ENCODE measurements at places on chromosomes 3 and 15. TPM values are rescaled to one million over a fixed set of nuclear protein-coding genes. Genes with fewer than 3 reads are reported as not detected.

DNA sequence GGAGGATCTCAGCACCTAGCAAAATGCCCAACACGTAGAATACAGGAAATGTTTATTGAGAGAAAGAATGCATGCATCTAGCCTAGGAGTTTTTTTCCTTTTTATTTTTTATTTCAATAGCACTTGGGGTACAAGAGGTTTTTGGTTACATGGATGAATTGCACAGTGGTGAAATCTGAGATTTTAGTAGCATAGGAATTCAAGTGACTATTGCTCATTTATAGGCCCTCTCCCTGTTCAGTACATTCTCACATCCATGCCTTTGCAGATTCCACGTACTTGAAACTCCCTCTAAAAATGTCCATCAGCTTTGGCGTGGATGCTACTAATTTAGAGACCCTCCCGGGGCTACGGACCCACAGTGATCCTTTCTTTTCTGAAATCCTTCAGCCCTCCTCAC lies 61.7 kb upstream of the PIAS1 start:
- no peak for DNase-seq

- DNase-seq = no peak
Measured at GRCh38 chr3:160296591-160296990, 71.4 kb downstream of the C3orf80 start.

Gene ANKRD63
- total RNA-seq = not detected

GRCh38 chr3:126731044-126731443 lies 27.0 kb downstream of the CHCHD6 start:
- peak; percentile 80 for DNase-seq

Gene ARHGEF26
- 24.9 TPM for total RNA-seq

Gene SERINC4
- total RNA-seq = not detected

- DNase-seq = no peak
Measured at GRCh38 chr3:104514776-104515175, 851.9 kb upstream of the ALCAM start.

- no peak for DNase-seq
Measured at GRCh38 chr3:101720851-101721840, 3.3 kb upstream of the CEP97 start.

Gene SERPINI2
- total RNA-seq = not detected

Gene MCF2L2
- 0.38 TPM for total RNA-seq

DNA sequence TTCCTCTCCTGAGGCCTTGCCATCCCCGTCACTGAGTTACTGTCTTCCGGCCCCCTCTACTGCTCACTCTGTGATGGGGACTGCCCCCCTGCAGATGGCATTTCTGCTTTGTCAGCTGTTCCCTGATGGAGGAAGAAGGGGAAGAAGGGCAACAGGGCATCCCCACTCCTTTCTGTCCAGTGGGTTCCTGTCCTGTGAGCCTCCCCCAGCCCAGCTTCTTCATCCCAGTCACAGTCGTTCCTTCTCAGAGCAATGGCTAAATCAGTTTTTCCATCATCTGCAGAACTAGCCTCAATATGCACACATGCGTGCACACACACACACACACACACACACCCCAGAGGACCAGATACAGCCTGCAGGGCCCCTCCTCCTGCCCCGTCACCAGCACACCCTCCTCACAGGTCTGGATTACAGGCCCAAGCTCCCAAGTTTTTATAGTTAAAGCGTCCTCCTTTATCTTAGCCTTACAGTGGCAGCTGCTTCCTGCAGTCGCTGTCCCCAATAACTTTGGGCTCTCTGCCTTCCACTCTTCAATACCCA lies 21.4 kb downstream of the ALDH1L1 start:
- DNase-seq = peak; percentile 51

DNA sequence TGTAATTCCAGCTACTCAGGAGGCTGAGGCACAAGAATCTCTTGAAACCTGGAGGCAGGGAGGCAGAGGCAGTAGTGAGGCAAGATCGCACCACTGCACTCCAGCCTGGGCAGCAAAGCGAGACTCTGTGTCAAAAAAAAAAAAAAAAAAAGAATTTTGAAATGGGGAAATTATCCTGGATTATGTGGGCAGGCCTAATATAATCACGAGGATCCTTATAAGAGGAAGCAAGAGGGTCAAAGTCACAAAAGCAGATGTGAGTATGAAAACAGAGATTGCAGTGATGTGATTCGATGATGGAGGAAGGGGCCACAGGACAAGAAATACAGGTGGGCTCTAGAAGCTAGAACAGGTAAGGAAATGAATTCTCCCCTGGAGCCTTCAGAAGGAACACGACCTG lies 159.6 kb downstream of the LEKR1 start:
- DNase-seq = no peak

Gene ONECUT1
- not detected for total RNA-seq

Gene MNS1
- total RNA-seq = 1.5 TPM

- DNase-seq = peak; percentile 85
Measured at GRCh38 chr15:70447928-70448698, 315.2 kb downstream of the UACA start.

Gene SYNPR
- not detected for total RNA-seq

DNA sequence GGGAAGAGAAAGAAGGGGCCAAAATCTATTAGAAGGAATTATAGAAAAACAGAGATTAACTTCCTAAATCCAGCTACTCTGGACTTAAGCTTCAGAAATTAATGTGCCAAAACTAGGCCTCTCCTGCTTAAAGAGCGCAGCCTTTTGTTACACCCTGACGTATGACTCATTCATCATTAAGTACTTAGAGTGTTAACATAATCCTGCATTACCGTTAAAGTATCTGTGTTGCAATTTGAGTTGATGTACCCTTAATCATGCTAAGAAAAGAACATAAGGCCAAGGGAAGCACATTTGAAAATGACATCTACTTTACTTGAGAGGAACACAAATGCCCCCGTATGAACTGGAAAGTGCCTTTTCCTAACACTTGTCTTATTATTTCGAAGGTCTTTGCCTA lies 7.9 kb downstream of the HTR3D start:
- DNase-seq = no peak

Gene PRR20G
- not detected for total RNA-seq

DNA sequence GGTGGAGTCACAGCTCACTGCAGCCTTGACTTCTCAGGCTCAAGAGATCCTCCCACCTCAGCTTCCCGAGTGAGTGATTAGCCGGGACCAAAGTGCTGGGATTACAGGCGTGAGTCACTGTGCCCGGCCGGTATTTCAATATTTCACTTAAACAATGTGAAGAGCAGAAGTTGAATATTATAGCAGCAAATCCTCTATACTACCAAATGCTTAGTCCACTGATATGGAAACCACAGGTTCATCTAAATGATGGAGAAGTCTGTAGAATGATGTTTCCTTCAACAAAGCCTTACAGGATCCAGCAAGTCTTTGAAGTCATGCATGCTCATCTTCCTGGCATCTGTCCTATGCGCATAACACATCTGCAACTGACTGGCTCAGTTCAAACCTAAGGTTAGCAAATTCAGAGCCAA lies 20.3 kb upstream of the UACA start:
- DNase-seq = no peak

DNA sequence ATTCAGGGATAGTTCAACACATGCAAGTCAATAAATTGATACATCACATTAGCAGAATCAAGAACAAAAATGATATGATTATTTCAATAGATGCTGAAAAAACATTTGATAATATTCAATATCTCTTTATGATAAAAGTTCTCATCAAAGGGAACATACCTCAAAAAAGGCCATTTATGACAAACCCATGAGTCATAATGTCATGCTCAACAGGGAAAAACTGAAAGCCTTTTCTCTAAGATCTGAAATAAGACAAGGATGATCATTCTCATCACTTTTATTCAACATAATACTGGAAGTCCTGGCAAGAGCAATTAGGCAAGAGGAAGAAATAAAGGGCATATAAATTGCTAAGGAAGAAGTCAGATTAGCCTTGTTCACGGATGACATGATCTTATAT lies 54.1 kb upstream of the TMEM158 start:
- no peak for DNase-seq

GRCh38 chr3:48140336-48140757 lies 47.9 kb downstream of the CDC25A start:
- no peak for DNase-seq

- peak; percentile 99 for DNase-seq
Measured at GRCh38 chr3:184298759-184299487, at the start of gene PSMD2. Gene PSMD2 (plus strand): TSS chr3:184299241. CDS start chr3:184299267, 26 bp downstream.

- peak; percentile 62 for DNase-seq
Measured at GRCh38 chr3:13172644-13173013, 99.4 kb upstream of the IQSEC1 start.

Gene THSD4
- 18.8 TPM for total RNA-seq

- DNase-seq = no peak
Measured at GRCh38 chr3:175186511-175186910, 327.4 kb downstream of the NAALADL2 start.

Gene MYRIP
- 6.7 TPM for total RNA-seq

GRCh38 chr3:136835813-136836510 lies 17.0 kb downstream of the SLC35G2 start:
- no peak for DNase-seq

Gene PLA2G4D
- total RNA-seq = not detected

Gene MB21D2
- 5.2 TPM for total RNA-seq

- no peak for DNase-seq
Measured at GRCh38 chr3:53416530-53416929, 69.2 kb upstream of the DCP1A start.

Gene SLCO2A1
- total RNA-seq = 87.8 TPM

DNA sequence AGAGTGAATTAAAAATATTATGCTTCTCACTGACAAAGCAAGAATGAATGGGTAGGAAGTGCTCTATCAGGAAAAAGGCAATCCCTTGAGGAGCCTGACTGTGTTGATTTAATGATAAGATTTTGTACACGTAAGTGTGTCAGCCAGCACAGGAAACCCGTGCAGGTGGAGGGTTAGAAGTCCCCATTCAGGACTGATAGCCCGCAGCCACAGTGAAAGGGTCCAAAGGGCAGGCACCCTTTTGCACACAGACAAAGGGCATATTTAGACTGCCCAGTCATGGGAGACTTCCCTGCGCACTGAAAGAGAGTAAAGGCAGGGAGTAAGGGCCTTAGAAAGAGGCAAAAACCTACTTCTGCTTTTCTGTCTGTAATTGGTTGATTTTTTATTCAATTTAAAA lies 26.4 kb upstream of the SKIL start:
- DNase-seq = no peak

DNA sequence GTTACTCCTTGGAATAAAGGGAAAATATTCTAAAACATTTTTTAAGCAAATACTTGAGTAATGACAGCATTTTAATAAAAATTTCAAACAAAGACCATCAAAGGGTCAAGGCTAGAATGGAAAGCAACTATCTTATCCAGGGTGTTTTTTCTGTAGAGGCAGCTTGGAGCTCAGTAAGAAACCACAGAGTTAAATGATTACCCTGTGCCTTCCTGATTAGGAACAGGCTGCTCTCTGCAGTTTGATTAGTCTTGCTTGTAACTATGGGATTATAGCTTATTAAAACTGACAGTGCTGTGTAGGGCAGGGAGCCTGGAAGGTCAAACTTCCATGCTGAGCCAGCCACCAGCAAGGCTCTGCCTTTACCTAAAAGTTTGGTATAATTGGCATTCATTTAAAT lies 33.1 kb downstream of the QTRT2 start:
- DNase-seq = no peak

GRCh38 chr3:184229394-184230080 lies at the start of gene VWA5B2:
Gene VWA5B2 (plus strand): TSS chr3:184229585. CDS start chr3:184230529, 944 bp downstream.
- DNase-seq = no peak

GRCh38 chr3:12578742-12579141 lies 21.9 kb downstream of the MKRN2 start:
- no peak for DNase-seq

Gene AADACL2
- 1.2 TPM for total RNA-seq

- no peak for DNase-seq
Measured at GRCh38 chr3:109897734-109898133, 560.4 kb upstream of the DPPA4 start.

Gene HDC
- 5.4 TPM for total RNA-seq

All from posterior vena cava (tissue), 2 donors.